ENCODE measurements at places on chromosomes 2 and 18.

- DNase-seq: no peak
Measured at GRCh38 chr2:113276761-113277425, 1.8 kb downstream of the PAX8 start.

GRCh38 chr2:49914281-49914680 is 760.0 kb upstream of the FSHR start:
- DNase-seq: no peak

DNA sequence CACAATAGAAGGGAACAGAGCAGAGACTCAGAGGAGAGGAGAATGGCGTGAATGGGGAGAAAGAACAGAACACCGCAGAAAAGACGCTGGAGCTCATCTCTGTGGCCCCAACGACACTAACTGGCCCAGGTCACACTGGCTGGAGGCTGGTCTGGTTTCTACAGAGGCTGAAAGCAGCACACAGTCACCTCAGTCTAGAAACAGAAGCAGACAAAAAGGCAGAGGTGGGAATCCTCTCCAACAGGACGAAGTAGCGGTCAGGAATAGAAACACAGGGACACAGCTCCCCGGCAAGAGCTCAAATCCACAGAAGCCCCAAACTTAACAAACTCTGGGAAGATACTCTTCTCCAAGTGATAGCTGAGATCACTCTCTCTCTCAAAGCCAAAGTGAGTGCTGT is 9.2 kb downstream of the SLC66A2 start:
- DNase-seq: no peak

- no peak for DNase-seq
Measured at GRCh38 chr2:19532547-19533196, 174.2 kb upstream of the OSR1 start.

DNA sequence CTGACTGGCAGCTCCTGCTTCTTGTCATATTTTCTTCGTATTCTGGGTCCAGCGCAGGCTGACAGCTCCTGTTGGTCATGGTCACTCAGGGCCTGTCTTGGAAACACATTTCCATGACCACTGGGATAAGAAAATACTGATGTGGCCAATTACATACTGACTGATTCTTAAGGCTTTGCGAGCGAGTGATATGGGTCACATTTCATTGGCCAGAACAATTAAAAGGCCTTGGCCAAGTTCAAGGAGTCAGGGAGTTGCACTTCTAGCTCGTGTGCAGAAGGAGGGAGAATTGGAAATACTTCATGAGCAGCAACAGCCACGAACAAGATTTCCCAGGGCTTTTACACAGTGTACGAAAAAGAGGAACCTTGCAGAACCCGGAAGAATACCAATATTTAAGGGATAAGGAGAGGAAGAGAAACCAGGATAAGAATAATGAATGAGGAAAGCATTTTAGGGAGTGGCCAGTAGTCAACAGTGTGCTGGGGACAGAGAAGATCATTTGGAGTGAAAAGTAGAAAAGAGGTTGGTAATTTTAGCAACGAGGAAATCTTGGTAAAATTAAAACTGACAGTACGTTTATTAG is 149.5 kb downstream of the ATP9B start:
- DNase-seq: no peak
